AML-193 (cell line): ENCODE measurements at places on chromosomes 13 and 19.

DNA sequence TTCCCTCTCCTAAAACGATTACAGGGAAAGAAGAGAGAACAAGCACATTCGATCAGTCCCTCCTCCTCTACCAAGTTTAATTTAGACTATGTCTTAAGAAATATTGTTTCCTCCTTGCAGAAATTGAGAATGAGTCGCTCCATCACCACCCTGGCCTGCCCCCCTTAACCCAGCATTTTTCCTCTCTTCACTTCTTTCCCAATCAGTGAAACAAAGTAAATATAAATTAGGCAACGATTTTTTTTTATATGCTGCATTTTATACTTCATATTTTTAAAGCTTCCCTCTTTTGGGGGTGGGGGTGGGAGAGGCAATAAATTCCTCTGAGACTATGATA lies 300.0 kb downstream of the SPRY2 start:
- DNase-seq: peak; percentile 61

GRCh38 chr13:27034678-27035111 lies 136.9 kb downstream of the USP12 start:
- DNase-seq: no peak

DNA sequence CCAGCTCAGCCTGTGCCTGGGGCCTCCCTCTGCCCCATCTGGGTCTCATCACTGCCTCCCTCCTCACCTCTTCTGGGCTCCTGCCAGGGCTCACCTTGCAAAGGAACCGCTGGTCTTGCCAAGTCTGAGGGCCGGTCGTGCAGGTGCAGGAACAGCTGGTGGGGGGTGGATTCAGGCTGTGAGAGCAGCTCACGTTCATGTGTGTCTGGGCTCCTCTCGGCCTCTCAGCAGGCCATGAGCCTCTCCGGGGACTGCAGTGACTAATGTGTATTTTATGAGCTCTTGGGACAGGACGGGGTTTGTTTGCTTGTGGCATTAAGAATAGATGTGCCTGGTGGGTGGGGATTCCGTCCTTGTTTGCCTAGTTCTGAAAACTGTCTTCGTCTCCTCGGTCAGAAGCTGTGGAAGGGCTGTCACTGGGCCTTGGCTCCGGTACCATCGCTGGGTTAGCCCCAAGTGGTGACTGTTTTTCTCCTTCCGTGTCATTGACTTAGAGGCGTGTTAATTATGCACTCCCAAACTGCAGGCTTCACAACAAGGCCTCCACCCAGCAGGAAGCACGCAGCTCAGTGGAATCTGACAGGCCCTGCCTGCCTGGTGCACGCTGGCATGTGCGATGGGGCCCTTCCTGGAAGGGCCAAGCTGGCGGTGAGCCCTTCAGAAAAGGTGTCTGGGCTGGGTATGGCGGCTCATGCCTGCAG lies 77.6 kb downstream of the KDM4B start:
- DNase-seq: no peak

DNA sequence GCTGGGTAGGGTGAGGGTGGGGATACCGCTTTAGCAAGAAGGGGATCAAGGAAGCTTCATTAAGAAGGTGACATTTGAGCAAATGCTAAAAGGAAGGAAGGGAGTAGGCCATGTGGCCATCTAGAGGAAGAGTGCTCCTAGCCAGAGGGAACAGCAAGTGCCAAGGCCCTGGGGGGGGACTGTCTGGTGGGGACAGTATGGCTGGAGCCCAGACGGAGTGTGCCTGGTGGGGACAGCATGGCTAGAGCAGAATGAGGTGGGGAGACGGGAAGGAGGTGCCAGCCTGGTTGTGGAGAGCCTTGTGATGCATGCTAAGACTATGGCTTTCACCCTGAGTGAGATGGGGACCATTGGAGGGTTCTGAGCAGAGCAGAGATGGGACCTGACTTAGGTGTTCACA lies 2.1 kb upstream of the TGFB1 start:
- no peak for DNase-seq

DNA sequence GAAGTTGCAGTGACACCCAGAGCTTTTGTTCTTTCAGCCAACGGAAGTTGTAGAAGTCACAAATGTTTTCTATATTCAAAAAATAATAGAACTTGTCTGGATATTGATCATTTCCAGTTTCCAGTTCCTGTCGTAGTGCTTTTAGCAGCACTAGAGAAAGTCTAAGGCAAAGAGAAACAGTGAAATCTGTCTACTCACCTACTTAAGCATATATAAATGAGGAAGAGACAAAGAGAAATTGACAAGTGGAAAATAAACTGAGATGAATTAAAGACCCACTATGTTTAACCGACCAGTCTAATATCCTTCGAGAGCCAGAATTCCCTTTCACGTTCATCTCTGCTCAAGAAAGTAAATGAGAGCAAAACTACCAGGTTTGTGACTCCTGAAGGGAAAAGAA lies 36.7 kb downstream of the DACH1 start:
- DNase-seq: peak; percentile 19

DNA sequence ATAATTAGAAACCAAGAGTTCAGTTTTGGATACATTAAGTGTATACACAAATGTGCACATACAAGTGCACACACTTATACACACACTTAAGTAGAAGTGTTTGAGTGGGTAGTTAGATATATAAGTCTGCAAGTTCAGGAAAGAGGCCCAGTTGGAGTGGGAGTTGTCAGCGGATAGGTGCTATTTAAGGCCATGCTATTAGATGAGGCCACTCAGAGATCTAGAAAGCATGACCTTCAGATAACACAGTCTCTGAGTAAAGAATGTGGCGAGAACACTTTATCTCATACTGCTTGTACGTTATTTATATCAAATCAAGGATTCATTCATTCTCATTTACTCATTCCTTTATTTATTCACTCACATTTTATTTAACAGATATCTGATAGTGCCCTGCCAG lies 206.2 kb downstream of the POSTN start:
- DNase-seq: no peak

DNA sequence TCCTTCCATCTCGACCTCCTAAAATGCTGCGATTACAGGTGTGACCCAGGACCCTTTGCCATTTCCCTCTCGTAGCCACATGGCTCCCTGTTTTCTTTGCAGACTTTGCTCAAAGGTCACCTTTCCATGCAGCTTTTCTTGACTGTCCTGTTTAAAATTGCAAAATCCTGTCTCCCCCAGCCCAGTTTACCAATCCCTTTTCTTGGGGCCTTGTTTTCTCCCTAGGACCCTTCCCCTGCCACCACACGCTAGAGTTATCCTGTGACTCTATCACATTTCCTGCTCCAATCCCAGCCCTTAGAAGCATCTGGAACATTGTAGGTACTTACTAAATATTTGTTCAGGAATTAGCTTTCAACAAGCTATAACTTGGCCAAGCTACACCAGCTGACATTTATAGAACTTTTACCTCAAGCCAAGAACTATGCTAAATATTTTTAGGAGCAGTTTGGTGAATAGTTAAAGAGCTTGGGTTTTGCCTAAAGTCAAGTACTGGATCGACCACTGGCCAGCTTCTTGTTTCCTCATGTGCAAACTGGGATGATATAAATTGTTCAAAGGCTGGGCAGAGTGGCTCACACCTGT lies 9.1 kb upstream of the SERTAD3 start:
- DNase-seq: no peak
